Motor neuron (in vitro differentiated cells): ENCODE measurements at places on chromosomes 2 and 18. TPM values are rescaled to one million over a fixed set of nuclear protein-coding genes. Genes with fewer than 3 reads are reported as not detected.

SSB gene
- total RNA-seq, result 169 TPM in 2 replicates

DNA sequence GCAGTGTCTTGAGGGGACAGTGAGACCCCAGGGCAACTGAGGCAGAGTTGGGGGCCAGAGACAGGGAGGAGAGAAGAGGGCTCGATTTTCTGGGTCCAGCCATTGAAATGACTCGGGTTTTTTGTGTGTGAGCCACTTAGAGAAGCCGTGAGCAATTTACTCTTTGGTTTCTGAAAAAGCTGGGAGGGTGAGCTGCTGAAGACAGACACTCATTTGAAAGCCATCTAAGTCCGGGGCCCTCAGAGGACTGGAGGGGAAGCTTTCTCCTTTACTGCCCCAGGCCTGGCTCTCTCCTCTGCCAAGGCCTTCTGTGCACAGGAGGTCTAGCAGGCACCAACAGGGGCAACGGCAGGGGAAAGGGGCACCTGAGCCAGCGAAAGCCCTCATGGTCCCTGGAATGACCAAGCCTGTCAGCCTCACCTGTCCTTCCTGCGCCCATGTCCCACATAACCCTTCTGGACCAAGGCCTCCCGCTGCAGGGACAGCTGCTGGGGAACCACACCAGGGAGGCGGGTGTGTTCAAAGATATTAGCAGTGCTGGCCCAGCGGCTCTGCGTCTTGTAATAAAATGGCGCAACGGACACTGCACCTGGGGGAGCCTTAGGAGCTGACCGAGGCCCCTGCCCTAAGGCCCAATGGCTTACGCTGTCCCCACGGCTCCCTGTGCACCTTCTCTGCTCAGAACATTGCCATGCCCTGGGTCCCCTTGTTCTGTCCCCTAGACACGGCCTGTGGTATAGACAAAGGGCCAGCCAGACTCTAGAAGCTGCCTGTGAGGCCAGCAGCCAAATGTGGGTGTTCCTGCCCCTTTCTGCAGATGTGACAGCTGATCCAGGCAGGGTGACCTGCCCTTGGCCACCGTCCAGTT, 45.8 kb downstream of the HS6ST1 start:
- ATAC-seq, result no peak

GRCh38 chr2:178892751-178893625, 85.8 kb upstream of the TTN start:
- ATAC-seq, result peak; percentile 84

GRCh38 chr2:985317-985898, 34.8 kb downstream of the SNTG2 start:
- ATAC-seq, result no peak

- ATAC-seq, result no peak
These were observed 4.4 kb upstream of the PPP4R3B start for GRCh38 chr2:55621802-55622201.

GRCh38 chr18:12035481-12035880, 54.2 kb downstream of the IMPA2 start:
- ATAC-seq, result no peak

DNA sequence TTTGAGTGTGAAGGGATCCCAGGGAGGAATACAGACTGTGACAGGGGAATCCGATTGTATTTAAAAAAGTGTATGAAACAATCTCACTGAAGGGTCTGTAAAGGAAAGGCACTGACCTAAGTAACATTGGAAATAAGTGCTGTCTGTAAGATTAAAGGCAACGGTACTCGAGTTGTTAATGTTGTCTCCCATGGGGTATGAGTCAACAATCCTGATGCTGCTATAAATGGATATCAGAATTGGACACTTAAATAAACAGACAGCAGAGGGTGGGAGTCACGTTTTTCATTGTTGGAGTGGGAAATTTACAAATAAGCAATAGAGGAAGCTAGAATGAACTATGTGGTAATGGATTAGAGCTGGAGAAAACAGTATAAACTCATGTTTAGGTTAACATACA, 452.4 kb upstream of the RGPD4 start:
- ATAC-seq, result peak; percentile 74

DNA sequence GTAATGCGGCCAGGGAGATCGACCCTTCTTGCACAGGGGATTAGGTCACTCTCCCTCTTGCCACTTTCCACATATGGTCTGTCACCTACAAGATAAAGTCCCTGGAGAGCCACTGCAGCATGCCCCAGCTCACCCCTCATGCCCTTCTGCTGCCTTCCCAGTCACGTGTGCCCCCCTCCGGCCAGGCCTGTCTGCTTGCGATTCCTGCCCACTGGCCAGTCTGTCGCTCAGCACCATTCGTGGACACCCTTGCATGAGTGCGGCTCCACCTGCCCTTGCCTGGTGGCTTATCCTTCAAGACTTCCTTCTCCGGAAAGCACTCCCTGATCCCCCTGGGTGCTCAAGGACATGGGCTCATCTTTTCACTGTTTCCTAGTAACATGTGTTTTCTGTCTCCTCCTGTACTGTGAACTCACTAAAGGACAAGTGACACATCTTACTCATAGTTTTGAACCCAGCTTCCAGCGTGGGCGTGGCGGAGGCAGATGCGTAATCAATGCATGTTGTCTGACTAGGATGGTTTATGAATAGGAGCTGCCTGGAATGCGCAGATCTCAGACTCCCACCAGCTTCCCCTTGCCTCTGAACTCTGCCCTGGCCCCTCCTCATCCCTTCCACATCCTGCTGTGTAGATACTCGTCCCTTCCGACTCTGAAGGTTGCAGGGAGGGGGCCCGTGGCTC, 7.8 kb upstream of the NT5DC4 start:
- peak; percentile 82 for ATAC-seq

GRCh38 chr2:164948540-164948939, 6.8 kb downstream of the SLC38A11 start:
- ATAC-seq, result no peak

GRCh38 chr2:6919901-6920742, 2.9 kb downstream of the RNF144A start:
- ATAC-seq, result no peak
